CD4-positive, alpha-beta T cell treated with Interleukin-2 at 100 ng/mL for 4 hours (primary cell): ENCODE measurements at places on chromosomes 16 and 17.
A peak's percentile ranks its signal among the peaks of the same experiment; 100 is the strongest.

GRCh38 chr16:5605404-5605803 is 507.8 kb upstream of the EEF2KMT start:
- no peak for DNase-seq

GRCh38 chr16:27751233-27751632 is 201.3 kb downstream of the KATNIP start:
- no peak for DNase-seq

- DNase-seq: no peak
Measured at GRCh38 chr17:14731591-14731990, 430.7 kb downstream of the HS3ST3B1 start.

GRCh38 chr16:53152329-53152728 is 97.5 kb downstream of the CHD9 start:
- DNase-seq: no peak

DNA sequence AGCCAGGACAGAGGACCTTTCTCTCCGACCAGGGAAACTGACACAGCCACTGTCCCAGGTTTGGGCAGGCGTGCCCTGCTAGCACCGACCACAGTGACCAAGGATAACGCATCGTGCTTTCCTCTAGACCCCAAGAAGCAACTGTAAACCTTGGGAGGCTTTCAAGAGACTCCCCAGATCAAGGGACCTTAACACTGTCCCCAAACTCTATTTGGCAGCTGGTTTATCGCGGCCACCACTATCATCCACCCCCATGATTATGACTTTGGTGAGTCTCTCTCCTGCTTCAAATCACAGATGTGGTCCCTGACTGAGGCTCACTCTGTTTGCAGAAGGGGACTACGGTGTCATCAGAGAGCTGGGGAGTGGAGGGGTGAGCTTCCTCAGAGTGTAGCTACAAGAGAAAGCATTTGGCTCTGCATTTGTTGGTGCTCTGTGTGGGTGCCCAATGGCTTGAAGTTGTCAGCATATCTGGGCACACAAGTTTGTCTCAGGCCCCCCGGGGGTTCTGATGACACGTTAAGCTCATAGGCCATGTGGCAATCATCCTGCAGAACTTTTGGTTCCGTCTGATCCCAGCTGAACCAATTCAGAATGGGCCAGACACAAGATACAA is 408.0 kb downstream of the SLC39A11 start:
- DNase-seq: no peak

- peak; percentile 27 for DNase-seq
Measured at GRCh38 chr17:81322271-81323082, 27.4 kb upstream of the SLC38A10 start.

GRCh38 chr17:80260069-80260535 is 550 bp upstream of the RNF213 start:
- DNase-seq: peak; percentile 78

DNA sequence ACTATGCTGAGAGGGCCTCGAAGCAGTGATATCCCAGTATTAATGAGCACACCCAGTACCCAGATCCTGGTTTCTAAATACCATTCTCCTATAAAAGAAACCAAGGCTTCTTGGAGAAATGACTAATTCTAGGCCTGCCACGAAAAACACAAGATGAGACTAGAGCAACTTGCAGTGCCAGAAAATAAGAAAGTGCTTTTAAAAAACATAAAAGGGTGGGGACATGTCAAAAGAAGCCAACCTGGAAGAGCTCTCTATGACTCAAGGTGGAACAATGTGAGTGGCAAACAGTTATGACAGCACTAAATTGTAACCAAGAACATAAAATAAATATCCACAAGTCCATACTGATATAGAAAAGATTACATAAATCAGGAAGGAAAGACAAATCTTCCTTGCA is 153.2 kb upstream of the KCNJ18 start:
- no peak for DNase-seq

DNA sequence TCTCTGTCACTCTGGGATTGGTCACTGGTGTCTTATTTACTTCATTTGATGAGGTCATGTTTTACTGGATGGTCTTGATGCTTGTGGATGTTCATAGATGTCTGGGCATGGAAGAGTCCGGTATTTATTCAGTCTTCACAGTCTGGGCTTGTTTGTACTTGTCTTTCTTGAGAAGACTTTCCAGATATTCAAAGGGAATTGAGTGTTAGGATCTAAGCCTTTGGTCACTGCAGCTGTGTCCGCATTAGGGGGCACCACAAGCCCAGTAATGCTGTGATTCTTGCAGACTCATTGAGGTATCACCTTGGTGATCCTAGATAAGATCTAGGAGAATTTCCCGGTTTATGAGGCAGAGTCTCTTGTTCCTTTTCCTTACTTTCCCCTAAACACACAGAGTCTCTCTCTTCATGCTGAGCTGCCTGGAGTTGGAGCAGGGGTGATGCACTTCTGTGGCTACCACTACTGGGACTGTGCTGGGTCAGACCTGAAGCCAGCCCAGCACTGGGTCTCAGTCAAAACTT is 214.7 kb downstream of the SPECC1 start:
- no peak for DNase-seq

DNA sequence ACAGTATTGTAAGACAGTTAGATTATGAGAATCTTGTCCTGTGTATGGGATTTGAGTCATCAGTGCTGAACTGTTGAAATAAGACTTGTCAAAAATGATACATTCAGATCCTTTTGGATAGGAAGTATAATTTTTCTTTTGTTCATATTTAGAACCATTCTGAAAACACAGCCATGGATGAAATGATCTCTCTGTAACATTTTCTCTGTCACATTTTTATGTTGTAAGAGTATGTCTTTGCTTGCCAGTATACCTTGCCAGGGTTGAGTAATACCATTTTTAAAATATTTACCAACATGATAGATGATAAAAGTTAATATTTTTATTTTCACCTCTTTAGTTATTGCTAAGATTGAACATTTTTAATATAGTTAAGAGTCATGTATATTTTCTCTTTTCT is 45.0 kb downstream of the NSRP1 start:
- no peak for DNase-seq

GRCh38 chr16:52515068-52515671 is 31.8 kb downstream of the TOX3 start:
- no peak for DNase-seq

DNA sequence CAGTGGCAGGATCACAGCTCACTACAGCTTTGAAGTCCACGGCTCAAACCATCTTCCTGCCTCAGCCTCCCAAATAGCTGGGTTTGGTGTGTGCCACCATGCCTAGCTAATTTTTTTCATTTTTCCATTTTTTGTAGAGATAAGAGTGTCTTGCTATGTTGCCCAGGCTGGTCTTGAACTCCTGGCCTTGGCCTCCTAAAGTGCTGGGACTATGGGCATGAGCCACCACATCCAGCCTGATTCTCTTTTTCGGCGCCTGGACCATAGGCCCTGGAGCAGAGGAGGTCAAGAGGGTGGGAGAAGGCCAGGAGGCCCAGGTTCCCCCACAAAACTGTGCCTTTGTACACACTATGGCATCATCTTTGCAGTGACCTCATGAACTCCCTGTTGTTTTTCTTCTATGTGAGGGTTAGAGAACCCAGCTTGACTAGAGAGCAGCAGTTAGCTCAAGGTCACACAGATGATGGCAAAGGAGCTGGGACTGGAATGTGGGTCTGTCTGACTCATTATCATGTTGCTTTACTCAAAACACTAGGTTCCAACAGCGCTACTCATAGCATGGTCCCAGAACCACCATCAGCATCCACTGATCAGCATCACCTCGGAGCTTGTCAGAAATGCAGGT is 16.3 kb downstream of the SCN4A start:
- DNase-seq: no peak

GRCh38 chr16:27366687-27367460 is 35.1 kb upstream of the IL21R start:
- no peak for DNase-seq

- no peak for DNase-seq
Measured at GRCh38 chr17:73604476-73604875, 39.8 kb downstream of the SDK2 start.

DNA sequence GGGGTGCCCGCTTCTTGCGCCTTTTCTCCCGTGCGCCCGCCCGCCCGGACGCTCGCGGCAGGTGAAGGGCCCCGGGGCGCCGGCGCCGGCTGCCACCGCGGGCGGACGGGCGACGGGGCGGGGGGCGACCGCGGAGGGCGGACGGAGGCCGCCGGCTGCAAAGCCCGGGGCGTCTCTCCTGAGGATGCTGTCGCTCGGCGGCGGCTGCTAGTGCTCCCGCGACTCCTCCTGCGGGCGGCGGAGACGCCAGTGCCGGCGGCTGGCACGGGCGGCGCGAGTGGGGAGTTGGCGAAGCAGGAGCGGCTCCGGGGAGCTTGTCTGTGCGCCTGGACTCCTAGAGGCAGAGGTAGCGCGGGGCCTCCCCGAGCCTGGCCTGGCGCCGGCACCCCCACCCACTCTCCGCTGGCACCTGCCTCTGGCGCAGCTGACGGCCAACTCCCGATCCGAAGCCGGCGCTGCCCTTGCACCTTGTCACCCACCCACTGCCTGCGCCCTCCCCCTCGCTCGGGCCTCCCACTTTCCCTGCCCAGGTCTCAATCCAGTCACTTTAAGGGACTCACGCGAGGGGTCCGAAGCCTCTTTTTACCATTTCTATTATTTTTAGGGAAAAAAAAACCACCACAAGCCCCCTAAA is at the start of gene FAM20A:
FAM20A (minus strand) TSS at position 437 of the 634 bp plus-strand sequence. CDS start 701 bp downstream, outside the sequence.
- DNase-seq: no peak

DNA sequence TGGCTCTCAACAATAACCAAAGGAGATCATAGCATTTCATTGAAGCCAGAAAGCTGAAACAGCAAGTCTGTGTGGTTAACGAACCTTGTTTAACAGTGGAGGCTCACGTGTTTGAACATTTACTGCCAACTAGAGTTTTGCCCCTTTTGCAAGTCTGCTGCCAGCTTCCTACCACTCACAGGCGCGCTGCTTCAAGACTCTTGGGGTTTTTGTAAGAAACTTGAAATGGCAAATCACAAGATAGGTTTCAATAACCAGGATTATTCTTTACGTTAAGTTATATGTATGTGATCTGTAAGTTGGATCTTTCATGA is 1.2 kb downstream of the SNTB2 start:
- DNase-seq: no peak

DNA sequence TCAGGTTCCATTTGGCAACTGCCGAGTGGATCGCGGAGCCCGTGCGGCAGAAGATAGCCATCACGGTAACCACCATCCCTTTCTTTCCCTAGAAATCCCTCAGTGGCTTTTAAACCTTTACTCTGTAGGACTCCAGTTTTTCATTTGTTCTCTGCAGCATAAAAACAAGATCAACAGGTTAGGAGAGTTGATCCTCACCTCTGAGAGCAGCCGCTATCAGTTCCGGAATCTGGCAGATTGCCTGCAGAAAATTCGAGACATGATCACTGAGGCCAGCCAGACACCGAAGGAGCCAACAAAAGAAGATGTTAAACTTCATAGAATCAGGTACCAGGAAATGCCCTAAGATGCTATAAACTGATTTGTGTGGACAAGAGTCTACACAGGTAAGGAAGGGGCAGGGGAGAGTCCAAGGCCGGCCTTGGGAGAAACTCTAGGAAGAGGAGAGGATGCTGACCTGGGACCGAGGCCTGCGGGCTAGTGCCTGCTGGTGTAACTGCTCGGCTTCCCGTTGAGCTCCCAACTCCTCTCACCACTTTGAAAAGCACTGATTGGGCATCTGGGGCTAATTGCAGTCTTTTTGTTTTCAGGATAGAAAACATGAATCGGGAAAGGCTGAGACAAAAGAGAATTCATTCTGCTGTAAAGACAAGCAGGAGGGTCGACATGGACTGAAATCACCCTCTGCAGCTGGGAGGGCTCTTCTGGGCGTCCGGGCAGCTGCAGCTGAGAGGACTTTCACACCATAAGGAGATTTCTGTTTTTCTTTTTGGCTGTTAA is 8.1 kb downstream of the MRPL58 start:
- DNase-seq: no peak
